ENCODE measurements at places on chromosomes 2 and 18.

- DNase-seq: no peak
These were observed 514.7 kb upstream of the CDH7 start for GRCh38 chr18:65235966-65236624.

DNA sequence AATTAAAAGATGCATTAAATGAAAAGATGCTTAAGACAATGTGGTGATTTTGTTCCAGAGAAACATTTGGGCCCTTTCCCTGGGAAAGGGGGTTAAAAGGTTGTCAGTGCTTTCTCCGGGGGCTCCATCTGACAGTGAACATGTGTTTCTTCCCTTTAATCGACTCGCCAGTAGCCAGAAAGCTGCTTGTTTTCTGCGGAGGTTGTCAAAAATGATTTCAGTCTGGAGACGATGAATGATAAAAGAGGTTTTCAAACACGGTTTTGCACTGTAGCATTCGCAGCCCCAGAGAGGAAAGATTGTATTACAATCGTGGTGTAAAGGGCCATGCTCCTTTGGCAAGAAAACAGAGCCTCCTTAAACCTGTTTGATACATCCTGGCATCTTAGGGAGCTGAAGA is 111.5 kb upstream of the MEIS1 start:
- no peak for DNase-seq

- no peak for DNase-seq
These were observed 257.3 kb upstream of the SESTD1 start for GRCh38 chr2:179521944-179522343.

- no peak for DNase-seq
These were observed 124.9 kb downstream of the PLB1 start for GRCh38 chr2:28620801-28621171.

DNA sequence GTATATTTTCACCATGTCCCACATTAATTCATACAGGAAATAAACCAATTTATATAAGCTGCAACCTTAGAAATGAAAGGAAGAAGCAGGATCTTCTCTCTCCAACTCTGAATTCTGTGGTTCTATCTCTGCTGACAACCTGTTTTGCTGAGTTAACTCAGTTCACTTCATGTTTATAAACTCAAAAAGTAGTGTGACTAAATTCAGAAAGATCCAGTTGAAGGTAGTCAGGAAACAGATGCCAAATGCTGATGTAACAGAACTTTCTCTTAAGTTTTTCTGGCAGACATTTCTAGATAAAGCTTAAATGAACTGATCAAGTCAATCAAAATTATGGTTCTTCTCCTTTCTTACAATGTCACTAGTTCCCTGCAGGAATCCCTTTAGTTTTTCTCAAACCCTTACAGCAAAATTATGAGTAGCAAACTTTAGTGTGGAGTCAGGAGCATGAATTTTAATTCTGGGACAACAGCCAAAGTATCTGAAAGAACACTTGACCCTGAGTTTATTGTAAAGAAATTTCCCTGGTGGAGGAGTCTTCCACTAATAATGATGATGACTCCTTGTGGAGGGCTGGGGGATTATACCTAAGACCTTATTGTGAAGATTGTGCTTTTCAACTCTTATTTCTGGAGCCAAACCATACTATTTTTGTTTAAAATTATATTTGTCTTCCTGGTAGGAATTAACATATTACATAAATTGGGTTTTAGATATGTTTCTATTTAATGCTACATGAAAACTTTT is 216.9 kb downstream of the MYO3B start:
- DNase-seq: no peak

- DNase-seq: no peak
These were observed 103.0 kb downstream of the KYNU start for GRCh38 chr2:142980246-142981068.

GRCh38 chr2:198312596-198313483 is 508.4 kb downstream of the PLCL1 start:
- DNase-seq: no peak

- no peak for DNase-seq
These were observed 11.4 kb upstream of the DTNB start for GRCh38 chr2:25684577-25685473.

- no peak for DNase-seq
These were observed 164.2 kb downstream of the VWC2L start for GRCh38 chr2:214575030-214575429.

GRCh38 chr2:135916207-135916606 is 40.0 kb upstream of the MCM6 start:
- DNase-seq: no peak

GRCh38 chr2:161569401-161569800 is 54.8 kb upstream of the SLC4A10 start:
- no peak for DNase-seq

- no peak for DNase-seq
These were observed 16.6 kb downstream of the ZNF142 start for GRCh38 chr2:218642786-218643185.

- DNase-seq: no peak
These were observed 200.9 kb downstream of the SETBP1 start for GRCh38 chr18:44881461-44882162.

DNA sequence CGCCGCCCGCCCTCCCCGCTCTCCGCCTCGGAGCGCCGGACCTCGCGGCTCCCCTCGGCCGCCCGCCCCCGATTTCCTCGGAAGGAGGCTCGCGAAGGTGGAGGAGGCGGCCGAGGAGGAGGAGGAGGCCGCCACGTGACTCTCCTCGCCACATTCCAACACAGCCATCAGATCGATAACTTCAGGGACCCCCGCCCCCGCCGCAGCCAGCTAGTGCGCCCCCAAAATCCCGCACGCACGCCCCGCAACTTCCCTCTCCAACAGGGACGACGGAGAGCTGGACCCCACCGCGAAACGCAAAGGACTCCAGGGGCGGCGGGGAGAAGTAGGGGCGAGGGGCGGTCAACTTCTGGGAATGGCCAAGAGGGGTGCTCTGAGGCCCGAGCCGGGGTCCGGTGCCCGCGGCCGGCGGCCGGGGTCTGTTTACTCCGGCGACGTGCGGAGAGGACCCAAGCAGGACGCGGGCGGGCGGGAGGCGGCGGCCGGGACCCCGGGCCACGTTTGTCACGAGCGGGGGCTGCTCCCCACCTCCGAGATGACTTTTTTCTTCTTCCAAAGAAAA is 2.0 kb downstream of the ZNF521 start:
- DNase-seq: no peak

DNA sequence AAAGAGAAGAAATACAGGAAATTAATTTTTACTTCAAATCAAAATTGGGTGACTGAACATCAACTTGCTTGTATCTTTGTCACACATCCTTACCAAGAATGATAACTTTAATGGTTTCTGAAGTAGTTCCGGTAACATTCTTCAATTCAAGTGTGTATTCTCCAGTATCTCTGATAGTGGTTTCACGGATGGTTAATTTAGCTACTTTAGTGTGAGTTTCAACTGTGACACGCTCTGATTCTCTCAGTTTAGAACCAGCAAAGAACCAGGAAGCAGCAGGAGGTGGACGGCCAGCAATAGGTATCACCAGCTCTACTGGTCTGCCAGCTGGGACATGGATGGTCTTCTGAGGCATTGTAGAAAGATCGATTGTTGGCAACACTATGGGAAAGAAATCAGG is 62.3 kb downstream of the PLEKHA3 start:
- no peak for DNase-seq

DNA sequence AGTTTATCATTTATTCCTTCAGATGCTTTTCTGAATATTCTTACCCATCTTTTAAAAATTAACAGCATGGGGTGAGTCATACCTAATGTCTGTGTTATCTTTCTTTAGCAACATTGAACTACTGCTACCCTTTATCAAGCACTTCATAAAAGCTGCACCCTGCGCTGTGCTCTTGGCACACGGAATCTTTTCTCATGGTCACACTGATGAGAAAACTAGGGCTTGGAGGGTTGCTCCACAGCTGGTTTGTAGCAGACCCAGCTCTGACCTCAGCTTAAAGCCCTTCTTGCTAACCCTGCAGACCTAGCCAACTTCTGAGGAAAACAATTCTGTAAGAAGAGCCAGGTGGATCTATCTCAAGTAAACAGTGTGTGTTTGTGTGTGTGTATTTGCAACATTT is 106.3 kb downstream of the RNF144A start:
- DNase-seq: no peak

GRCh38 chr2:33011941-33012340 is 65.2 kb downstream of the LTBP1 start:
- DNase-seq: no peak

DNA sequence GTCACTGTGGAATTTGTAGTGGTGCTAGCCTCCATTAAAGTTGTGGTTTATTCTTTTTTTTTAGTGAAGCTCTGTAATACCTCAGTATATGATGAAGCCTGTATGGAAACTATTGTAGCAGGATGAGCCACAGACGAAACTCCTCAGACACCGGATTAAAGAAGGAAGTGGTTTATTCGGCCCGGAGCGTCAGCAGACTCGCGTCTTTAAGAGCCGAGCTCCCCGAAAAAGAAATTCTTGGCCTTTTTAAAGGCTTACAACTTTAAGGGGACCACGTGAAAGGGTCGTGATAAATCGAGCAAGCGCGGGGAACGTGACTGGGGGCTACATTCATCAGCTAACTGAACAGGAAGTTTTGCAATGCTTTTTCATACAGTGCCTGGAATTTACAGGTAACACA is 8.1 kb upstream of the CCL20 start:
- DNase-seq: no peak

DNA sequence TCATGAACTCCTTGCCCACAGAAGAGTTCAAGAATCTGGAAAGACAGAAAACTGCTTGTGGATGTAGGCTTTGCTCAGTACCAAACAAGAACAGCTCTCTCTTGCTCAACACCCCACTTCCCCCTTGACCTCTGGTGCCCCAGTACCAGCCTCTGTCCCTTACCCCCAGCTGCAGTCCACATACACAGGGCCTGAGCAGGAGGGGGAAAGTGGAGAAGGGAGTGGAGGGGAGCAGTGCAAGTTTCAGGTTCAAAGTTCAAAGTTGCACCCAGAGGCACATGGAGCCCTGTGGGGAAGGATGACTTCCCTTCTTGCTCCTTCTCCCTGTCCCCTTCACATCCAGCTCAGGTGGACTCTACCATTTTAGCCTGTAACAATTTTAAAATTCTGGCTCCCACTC is 61.1 kb upstream of the LPIN2 start:
- DNase-seq: no peak

GRCh38 chr18:37698508-37699040 is 133.0 kb upstream of the CELF4 start:
- no peak for DNase-seq

GRCh38 chr2:147231081-147231480 is 613.7 kb upstream of the ACVR2A start:
- DNase-seq: no peak

- no peak for DNase-seq
These were observed 39.6 kb downstream of the FAM171B start for GRCh38 chr2:186733414-186733813.

DNA sequence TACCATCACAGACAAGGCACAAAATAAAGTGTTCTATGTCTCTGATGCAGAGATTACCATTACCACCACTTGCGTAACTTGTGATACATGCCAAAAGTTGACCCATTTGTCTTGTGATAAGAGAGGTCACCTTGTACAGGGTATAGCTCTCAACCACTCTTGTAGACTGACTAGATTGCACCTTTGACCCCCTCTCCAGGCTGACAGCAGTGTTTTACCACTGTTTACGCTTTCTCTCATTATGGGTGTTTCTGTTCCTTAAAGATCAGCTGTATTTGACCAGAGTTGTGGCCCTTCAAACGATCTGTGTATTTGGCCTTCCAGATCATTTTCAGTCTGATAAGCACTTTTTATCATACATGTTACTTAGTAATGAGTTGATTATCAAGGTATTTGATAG is 215.7 kb upstream of the HNMT start:
- DNase-seq: no peak

DNA sequence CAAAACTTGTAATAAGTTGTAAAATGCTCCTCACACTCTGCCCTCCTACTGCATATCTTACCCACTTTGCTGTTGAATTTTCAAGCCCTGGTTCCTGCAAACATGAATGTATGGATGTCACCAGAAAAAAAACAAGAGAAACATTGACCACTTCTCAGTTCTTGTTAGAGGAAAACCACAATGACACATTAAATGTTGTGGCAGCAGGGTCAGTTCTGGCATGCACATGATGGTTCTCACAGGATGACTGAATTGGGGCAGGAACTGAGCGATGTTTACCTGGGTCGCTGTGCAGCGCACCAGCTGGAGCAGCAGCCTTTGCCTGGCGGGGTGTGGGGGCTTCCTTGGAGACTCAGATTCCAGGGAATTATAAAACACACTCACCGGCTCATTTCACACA is 14.0 kb upstream of the PRKCE start:
- DNase-seq: no peak

- no peak for DNase-seq
These were observed 335 bp downstream of the TRAK2 start for GRCh38 chr2:201450954-201451291.

DNA sequence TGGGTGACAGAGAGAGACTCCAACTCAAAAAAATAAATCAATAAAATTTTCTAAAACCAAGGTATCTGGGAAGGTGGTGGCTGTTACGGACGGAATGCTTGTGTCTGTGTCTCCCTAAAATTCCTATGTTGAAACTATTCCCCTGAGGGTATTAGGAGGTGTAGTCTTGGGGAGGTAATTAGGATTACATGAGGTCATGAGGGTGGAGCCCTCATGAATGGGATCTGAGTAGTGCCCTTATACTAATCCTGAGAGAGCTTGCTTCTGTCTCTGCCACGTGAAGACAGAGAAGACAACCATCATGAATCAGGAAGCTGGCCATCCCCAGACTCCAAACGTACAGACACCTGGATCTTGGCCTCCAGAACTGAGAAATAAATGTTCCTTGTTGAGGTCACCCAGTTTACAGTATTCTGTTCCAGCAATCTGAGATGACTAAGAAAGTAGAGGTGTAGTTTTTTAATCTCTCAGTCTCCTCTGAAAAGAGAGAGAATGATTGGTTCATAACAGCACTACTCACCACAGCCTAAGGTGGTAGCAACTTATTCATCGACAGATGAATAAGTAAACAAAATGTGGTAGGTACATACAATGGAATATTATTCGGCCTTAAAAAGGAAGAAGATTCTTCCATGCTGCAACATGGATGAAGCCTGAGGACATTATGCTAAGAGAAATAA is 38.4 kb downstream of the TGFBRAP1 start:
- DNase-seq: no peak

DNA sequence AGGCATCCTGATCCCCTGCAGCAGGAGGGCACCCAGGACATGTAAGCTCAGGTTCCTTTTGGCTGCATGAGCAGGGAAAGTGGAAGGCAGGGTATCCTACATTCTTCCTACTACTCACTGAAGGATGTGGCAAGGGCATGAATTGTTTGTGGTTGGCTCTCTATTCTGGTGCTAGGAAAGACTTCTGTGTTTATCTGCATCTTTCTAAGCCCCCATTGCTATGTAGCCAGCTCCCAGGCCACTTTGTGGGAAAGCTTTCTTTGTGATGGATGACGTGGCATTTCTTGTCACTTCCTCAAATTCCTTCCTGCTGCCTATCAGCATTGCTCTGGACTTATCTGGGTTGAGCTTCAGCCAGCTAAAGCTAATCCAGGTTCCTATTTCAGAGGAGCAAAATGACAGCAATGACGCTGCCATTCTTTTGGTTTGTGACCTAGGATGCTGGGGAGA is 46.2 kb downstream of the MEIS1 start:
- no peak for DNase-seq

DNA sequence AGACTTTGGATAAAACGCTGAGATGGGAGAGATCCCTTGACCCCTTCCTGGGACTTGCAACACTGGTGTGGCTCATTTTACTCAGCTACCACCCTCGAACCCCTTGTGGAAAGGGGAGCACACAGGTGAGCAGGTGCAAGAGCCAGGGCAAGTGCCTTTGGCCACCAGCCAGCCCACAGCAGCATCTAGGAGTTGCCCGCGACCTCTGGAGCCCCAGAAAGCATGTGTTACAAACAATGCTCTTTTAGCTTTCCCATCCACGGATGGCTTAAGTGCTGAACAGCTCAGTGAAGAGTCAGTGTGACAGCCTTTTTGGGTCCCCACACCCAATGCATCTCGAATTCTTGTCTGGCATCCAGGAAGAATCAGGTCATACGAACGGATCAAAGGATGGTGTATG is 197.8 kb downstream of the MEMO1 start:
- DNase-seq: no peak

Data from activated T-helper 1 cell treated with anti-CD3 and anti-CD28 coated beads, Interleukin-2, amount 50 U/mL, for 16 hours (primary cell).